NCI-H187 treated with DMSO at 0.1 percent for 48 hours (cell line): ENCODE measurements at places on chromosomes 4 and X.

DNA sequence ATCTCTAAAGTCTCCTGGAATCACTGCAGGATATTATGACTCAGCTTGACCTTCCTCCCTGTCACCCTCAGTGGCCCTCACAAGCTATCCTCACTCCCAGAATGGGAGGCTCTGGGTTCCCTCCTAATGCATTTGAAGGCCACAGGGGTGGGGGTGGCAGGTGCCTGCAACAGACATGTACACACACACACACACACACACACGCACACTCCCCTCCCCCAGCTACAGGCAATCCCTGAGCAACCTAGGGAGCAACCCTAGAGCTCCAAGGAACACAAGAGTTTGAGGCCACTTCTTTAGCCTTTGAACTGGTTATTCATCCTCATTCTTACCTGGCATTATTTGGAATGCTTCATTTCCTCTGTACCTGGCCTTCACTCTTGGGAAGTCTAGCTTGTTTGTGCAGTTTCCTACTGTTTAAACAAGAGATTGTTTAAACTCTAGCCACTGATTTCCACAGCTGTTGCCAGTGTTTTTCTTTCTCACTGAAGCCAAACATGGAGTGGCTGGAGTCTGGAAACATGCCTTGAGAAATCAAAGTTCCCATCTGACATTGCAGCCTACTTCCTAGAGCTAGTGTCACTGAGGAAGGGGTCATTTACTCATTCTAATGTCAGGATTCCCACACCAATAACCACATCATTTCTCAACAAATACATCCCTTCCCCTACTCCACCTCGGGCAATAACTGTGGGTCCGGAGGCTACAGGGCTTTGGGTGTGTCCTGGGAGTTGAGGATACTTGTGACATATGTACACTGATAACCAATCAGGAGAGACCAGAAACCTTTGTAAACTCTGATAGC is 37.7 kb downstream of the MAOA start:
- no peak for DNase-seq

DNA sequence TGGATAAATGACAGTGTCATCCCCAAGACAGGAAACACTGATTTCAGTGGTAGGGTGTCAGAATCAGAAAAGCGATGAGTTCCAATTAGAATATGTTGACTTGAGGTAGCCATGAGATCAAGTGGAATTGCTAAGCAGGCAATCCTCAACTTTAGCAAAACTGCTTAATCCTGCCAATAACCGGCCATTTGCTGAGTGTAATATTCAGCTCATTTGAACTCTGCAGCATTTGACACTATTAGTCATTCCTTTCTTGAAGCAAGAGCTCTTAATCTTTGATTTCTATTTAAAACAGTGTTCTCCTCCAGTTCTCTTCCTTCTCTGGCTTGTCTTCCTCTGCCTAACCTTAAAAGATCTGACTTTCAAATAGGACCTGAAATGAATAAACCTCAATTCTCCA is 68.7 kb upstream of the DCLK2 start:
- DNase-seq = no peak

DNA sequence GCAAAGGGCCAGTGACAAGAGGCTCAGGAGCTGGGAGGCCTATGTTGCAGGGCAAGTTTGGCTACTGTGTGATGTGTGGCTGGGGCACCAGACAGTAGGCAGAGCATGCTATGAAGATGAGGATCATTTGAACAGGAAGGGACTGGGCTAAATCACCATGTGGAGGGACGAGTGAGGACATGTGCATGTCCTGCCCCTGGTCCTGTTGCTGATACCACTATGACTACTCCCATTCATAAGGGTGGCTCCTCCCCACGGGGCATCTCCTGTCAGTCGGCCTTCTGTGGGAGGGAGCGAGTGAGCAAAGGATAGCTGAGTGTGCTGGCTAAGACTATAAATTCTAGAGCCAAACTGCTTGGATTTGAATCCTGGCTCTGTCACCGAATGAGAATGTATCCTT is 139.2 kb downstream of the TMEM164 start:
- no peak for DNase-seq

GRCh38 chrX:120476714-120477113 is 7.6 kb upstream of the LAMP2 start:
- DNase-seq = no peak

GRCh38 chrX:13047759-13048158 is 3.3 kb upstream of the FAM9C start:
- no peak for DNase-seq

DNA sequence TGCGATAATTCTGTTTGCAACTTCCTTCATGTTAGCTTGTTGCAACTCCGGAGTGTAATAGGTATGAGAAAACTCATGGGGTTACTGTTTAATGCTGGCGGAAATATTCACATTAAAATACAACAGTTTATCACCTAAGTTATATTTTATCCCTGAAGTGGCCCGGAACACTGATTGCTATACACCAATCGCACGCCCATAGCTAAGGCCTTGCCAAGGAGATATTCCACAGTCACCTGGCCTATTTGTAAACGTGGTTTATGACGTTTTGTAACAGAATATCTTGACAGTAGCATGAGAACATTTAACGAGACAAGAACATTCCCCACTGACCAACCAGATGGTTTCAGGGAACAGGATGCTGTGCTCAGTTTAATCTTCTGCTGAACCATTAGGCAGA is 23.2 kb upstream of the FAM90A26 start:
- DNase-seq = no peak

GRCh38 chrX:38151441-38151840 is 69.2 kb downstream of the SRPX start:
- DNase-seq = no peak

DNA sequence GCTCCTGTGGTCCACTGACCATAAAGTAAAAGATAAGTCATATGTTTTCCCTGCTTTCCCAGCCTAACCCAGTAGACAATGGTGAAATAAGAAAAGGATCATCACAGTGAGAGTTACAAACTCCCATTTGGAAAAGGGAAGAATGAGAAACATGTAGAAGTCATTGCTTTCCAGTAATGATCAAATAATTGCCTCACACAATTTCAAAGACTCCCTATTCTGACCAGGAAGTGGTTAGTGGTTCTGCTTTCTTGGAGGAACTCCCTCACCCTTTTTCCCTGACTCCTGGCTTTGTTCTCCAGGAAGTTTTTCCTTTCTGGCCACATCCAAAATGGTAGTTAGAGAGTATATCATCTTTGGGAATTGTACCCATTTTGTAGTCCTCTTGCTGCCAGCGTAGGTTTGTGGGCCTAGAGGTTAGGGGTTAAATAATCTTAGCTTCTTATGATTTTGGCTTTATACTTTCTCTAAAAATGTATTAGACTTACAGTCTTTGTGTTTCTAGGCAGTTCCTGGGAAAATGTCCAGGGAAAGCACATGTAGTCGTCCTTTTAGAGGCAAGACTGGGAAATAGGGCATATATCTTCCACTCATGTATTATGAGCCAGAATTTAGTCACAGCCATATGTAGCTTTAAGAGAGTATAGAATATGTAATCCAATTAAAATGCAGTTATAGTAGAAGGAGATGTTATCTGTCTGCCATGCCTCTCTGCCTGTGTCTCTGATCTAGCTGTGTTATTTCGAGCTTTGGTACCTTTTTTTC is 10.5 kb downstream of the VAMP7 start:
- no peak for DNase-seq

- no peak for DNase-seq
Observed at GRCh38 chrX:18964026-18964425, 19.9 kb downstream of the PHKA2 start.

DNA sequence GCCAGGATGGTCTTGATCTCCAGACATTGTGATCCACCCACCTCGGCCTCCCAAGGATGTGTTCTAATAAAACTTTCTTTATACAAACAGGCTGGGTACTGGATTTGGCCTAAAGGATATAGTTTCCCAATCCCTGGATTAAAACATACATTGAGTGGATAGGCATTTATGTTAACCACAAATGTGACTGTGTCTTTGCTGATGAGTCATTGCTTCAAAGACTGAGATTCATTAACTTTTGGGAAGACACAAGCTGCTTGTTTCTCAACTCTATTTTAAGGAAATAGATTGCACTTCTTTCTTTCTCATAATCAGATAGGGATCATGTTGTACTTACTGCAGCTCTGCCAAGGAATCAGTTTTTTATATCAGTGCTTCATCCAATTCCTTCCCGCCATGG is 131.3 kb upstream of the AGA start:
- DNase-seq = no peak

DNA sequence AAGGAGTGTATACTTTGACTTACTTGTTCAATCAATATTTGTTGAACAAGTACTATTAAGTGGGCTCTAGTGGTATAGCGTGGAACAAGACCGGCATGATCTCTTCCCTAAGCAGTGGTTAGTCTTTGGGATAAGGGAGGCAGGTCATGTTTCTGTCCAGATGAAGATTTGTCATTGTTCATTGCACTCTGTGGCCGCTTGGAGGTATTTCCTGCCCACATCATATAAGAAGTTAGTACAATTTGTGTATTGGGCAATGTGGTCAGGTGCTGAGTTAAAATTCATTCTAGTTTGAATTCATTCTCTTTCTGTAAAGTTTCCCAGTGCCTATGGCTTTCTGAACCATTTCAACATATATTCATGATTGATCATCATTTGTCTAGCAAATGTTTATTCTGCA is 101.1 kb upstream of the SHISA3 start:
- DNase-seq = no peak

DNA sequence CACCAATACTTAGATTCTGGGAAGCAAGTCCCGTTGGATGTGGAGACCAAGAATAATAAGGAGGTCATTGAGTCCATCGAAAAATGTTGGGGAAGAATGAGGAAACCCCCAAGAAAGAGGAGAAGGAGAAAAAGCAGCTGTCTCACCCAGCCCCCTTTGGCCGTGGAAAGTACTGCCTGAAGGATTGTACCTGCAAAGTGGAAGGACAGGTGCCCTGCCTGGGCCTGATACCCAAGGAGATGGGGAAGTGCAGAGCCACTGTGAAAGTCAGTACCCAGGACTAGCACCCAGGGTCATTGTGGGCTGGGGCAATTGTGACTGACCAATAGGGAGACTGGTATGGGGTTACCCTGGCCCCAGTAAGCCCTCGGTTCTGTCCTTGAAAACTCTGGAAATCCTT is 13.8 kb upstream of the CFAP299 start:
- DNase-seq = no peak

DNA sequence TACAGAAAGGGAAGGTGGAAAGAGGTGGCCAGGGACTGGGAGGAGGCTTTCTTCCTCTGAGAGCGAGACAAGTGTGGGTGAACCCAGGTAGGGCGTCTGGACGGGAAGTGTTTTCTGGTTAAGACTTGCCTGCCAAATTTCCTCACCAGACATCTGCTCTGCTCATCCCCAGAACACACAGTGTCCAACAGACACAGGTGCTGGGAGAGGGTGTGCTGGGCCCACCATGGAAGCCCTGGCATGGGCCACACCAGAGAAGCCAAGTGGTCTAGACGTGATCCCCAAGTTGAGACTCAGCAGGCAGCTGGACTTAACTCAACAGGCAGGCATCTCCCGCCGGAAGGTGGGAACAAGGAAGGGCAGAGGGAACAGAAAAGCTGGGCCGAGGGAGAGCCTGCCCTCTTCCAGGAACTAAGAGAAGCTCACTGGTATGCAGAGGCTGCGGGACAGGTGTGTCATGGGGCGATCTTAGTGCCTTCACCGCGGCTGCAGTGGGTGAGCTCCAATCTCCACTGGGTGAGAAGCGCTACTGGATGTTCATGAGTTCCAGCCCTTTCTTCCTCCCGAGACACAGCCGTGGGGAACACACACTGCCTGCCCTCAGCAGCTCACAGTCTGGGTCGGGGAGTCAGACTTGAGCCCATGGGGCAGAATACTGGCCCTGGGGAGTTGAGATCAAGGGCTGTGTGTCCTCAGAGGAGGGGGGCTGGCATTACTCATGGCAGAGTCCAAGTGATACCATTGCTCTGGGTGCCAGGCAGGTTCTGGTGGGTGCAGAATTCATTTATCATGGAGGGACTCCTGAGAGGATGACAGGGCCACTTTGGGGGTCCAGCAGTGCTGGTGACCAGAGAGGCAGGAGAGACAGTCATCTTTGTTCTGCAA is 110.2 kb downstream of the CPZ start:
- no peak for DNase-seq

DNA sequence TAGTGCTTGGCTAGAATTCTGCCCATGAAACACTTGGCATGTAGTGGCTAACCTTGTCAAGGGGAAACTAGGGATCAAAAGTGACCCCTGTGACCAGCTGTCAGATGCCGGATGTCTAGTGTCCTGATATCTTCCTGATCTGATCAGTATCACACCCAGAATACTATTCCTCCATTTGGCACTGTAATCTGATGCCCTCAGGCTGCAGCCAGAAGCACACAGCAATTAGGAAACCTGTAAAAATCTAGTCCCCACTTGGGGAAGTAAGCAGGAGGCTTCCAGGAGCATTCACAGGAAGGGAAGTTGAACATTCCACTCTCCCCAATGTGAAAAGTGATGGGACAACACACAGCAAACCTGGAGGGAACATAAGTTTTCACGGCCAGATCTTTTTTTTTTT is 125.1 kb downstream of the HS6ST2 start:
- DNase-seq = no peak

DNA sequence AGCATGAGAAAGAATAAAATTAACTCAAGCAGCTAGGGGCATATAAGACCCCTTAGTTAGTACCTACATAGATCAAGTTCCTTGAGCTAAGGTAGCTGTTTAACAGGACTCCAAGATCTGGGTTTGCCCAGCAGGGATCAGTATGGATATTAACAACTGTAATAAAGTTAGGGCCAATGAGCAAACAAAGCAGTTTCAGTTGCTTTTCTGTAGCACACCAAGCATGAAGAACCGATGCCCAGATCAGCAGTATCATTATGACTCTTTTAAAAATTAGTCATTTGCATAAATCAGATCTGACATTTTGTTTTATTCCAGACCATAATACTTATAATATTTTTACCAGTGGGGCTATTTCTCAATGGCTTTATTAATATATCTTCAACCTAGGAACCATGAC is 80.9 kb downstream of the C4orf33 start:
- DNase-seq = no peak

DNA sequence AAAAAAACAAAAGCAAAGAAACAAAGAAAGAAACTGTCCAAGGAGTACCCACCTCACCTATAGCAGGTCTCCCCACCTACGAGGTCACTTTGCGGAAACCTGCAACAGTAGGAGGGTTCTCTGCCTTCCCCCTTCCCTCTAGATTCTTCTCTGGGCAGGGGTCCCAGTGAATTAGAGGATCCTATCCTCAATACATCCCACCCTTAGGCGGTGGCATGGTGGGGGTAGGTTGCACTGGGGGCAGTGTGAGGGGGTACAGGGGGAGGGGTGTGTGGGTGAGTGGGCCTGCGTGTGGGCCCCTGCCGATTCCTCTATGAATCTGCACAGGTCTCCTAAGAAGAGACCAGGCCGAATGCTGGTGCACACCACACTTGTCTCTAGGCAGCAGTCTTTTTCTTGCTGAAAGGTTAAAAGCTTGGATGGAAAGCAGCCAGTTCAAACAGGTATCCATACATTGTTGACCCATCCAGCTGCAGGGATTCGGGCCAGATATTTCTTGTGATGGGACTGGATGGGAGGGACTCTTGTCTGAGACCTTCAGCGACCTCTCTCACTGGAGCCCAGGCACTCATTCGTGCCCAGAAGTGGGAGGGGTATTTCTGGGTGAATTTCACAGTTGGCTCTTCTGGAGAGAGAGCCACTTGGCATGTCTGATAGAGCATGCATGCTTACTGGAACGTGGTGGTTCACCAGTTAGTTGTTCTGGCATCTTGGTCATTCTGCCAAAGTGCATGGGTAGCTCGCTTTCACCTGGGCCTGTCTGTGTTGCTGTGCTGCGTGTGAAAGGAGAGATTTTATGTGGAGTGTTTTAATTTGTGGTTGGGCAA is 65.6 kb downstream of the NBDY start:
- DNase-seq = no peak
